ENCODE measurements at places on chromosomes 5 and 9.

DNA sequence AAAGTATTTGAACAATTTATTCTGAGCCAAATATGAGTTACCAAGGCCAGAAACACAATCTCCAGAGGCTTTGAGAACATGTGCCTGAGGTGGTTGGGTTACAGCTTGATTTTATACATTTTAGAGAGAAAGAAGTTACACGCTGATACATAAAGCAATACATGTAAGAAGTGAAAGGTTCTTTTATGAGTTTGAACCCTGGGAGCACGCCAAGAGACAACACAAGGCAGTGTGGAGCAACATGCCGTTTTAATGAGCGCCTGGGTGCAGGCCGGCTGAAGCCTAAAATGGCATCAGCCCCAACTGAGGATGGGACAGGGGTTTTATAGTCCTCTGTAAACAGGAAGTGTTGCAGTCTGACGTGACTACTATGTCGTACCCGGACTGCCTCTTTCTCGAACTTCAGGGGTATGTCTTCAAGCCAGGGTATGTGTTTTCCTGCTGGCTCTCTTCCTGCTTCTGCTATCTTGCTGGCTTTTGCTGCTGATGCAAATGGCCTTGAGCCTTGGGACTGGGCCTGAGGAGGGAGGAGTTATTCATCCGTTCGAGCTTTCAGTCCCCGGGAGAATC is 193.7 kb downstream of the CYLC2 start:
- no peak for DNase-seq

DNA sequence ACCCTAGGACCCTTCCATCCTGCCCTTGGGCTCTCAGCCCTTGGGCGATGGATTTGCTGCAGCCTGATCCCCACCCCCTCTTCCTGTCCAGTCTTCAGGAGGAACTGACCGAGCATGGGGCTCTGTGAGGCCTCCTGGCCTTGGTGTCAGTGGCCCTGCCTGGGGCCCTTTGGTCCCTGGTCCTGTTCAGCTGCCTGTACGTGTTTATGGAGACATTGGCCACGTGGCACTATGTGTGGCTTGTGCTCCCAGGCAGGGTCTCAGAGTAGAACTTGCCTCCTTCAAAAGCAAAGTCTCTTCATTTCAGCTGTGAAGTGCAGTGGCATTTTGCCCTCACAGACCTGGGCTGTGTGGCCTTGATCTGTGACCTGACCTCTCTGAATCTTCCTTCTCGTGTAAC is 11.1 kb downstream of the FCN2 start:
- no peak for DNase-seq

DNA sequence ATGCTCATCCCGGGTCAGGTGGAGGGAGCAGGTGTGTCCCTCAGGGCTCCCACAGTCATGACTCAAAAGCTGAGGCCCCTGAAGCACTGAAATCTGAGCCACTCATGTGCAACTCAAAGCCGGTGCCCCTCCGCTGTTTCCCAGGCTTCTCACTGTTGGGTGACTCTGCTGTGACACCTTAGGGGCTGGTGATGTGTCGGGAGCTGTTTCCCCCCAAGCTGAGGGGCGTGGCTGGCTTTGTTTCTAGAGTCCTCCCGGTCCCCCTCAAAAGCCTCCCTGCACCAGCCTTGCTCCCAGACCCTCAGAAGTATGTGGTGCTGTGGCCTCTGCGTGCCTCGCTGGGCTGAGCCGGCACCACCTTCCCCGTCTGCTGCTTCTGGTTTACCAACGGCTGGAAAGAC is 39.7 kb downstream of the PLPP7 start:
- DNase-seq: no peak

GRCh38 chr9:124285903-124286291 is 28.1 kb downstream of the NEK6 start:
- DNase-seq: no peak

- no peak for DNase-seq
Observed at GRCh38 chr5:155532621-155533311, 519.2 kb downstream of the KIF4B start.

DNA sequence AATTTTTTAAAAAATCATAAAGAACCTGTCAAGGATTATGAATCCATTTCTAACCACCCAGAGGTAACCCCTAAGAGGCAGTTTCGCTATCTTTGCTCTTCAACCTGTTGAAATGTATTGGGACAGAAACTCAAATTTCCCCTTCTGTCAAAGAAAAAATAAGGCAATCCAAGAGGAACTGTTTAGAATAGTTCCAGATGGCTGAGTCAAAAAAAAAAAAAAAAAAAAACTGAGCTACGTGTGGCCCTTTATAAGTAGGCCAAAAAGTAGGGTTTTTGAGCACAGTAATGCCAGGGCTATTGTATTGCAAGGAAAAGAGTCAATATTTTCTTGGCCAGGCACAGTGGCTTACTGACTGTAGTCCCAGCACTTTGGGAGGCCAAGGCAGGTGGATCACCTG is 94.9 kb downstream of the RAD23B start:
- DNase-seq: no peak

DNA sequence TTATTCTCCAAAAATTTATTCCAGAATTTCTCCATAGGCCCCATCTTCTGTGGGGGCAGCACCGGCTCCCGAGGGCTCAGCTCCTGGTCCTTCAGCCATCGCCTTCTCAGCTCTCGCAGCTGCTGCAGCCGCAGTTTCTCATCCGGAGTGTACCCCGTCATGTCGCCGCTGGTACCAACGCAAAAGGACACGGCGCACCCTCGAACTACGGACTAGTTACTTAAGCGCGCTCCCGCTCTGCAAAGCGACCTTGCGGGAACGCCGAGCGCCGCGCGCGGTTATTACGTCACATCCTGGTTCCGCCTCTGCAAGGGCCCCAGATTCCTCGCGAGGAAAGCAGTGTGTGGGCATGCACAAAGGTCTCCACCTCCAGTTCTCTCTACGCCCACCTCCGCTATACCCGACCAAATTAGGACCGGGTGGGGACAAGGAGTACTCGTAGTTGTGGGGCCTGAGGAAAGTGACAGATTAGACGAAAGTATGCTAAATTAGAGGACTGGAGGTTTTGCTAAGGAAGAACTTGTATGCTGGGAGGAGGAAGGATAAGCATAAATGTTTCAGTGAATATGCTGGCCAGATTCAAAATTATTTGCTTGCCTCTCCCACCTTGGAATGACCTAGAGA is at the start of gene NDUFB6:
Gene NDUFB6, minus strand, starts transcription at position 260 of the 624 bp plus-strand sequence. Its CDS starts 99 bp downstream, at position 161.
- DNase-seq: peak; percentile 83

DNA sequence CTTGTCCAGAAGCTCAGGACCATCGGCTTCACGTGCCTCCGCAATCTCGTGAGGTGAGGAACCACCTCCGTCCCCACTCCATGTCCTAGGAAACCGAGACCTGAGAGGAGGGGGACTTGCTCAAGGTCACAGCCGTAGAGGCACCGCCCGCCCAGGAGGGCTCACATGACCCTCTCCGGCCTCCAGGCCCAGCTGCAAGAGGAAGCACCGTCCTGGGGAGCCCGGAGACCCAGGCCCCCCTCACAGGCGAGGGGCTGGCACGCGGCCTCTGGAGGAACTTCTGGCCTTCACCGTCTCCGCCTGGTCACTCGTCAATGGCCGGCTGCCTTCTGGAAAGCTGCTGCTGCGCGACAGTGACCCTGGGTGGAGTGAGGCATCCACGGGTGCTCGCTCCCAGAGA is 24.2 kb downstream of the FAM78A start:
- no peak for DNase-seq

GRCh38 chr5:59591162-59591561 is 302.4 kb downstream of the PDE4D start:
- DNase-seq: no peak

DNA sequence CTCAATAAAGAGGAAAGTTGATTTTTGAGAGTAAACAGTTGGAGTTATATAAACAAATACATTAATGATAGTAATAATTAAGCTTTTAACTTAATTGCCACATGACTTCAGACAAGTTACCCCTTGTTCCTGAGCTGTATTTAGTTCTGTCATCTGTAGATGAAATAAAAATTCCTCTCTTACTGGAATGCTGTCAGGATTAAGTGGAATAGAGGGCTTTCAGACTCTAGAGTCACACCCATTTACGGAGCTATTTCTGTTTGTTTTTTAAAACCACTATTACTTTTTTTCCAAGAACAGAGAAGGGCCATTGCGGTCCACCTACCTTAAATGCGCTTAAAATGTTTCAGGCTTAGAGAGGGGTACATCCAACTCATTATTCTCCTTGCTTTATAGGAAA is 170.6 kb downstream of the CHSY3 start:
- no peak for DNase-seq

GRCh38 chr5:43564289-43564850 is 7.5 kb upstream of the PAIP1 start:
- no peak for DNase-seq

- no peak for DNase-seq
Observed at GRCh38 chr5:157682257-157682656, 10.9 kb downstream of the C5orf52 start.

- DNase-seq: no peak
Observed at GRCh38 chr5:137888466-137888862, 793 bp upstream of the PKD2L2 start.

DNA sequence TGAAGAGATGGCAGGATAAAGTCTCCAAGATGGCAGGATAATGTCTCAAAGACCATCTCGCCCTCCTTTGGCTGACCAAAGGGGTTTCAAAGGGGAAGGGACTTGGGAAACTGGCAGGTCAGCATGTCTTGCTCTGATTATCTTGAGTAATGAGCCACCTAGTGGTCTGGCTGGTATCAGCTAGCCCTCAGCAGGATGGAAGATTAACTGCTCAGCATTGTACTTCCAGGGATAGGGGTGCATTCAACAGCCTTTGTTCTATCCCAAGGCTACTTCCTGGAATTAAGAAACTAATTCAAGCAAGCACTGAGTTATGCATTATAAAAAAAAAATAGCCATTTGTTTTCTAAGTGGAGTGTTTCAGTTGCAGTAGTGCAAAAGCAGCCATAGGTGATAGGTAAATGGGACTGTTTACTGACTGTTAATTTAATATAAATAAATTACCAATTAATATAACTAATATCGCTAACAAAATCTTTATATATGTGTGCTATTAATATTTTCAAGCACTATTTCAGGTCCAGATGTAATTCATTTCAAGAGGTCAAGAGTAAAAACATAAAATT is 555.5 kb downstream of the CDH9 start:
- DNase-seq: peak; percentile 11

GRCh38 chr5:138986186-138986800 is 111.2 kb upstream of the LRRTM2 start:
- DNase-seq: no peak

DNA sequence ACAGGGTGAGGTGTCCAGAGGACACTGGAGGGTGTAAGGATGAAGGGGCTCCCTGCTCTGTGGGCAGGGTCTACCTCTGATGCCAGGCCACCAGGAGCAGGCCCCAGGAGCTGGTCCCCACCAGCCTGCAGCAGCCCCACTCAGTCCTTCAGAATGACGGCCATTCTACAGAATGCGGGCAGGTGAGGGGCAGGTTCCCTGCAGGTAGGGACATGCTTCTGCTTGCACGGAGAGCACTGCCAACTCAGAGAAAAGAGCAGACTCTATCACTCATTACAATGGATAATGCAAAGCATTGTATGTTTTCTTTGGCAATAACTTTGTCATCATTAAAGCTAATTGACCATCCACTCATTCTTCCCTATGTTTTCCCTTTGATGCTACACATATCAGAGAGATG is 39.0 kb downstream of the DDX31 start:
- DNase-seq: no peak

DNA sequence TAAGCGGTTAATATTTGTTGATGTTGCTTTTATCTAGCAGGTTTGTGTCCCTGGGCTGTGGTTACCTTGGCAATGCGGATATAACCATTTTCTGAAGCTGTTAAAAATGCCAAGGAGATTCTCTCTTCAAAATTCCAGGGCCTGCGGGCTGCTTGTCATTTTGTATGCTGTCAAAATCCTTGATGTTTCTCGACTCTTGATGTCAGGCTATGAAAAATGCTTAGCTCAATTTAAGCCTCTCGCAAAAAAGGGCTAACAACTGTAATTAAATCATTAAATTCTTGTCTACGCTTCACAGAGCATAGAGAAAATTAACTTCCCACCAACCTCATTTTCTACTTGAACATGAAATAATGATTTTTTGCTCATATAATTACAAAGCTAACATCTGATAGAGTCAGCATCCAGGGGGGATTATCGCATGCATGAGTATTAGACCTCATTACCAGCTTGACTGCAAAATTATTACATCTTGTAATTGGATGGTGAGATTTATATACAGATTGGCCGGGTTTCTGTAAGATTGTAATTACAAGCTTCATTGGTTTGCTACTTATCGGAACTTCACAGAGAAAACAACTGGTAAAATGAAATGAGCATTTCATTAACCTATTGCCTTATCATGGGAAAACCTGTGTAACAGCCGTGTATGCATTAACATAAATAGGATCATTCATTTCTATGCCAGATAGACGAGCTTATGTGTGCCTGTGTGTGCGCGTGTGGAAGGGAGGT is 83.1 kb upstream of the IRX1 start:
- no peak for DNase-seq

- no peak for DNase-seq
Observed at GRCh38 chr9:94935396-94935795, 208.9 kb downstream of the AOPEP start.

DNA sequence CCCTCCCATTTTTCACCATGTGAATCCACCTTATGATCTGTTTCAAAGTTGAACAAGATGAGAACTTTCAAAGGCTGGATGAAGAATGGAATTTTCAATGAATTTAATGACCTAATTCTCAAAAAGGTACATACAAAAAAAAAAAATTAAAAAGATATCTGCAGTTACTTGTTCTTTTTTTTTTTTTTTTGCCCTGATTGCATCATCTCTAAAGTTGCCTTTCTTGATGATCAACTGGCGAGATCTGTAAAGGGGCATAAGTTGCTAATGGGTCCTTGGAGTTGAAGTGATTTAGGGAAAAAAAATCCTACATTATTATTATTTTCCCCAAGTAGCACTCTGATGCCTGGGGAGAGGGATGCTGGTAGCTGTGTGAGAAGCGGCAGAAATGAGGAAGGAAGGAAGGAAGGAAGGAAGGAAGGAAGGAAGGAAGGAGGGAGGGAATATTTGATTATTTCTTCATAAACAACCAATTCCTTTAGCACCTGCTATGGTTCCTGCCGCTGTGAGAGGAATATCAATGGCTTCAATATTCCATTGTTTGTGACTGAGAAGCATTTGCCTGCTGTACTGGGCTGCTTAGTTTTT is 48.8 kb upstream of the CD180 start:
- no peak for DNase-seq

- DNase-seq: no peak
Observed at GRCh38 chr5:149702607-149702933, 27.5 kb upstream of the PPARGC1B start.

DNA sequence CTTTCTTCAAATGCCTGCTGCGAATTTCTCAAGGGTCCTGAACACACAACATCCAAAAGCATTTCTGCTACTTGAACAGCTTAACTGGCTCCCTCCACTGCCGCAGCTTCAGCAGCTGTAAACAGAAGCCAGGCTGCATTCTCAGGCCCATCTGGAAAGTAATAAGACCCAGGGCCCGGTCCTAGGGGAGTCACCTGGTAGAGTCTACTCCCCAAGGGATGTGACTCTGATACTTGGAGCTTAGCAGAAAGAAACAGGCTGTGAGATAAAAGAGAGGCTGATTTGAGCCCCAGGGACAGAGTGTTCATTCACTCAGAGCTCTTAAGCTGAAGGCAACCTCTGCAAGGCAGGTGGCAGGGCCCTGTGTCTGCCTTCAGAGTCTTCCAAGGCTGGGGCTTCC is 356.8 kb downstream of the SPOCK1 start:
- DNase-seq: no peak

Data from progenitor cell of endocrine pancreas (in vitro differentiated cells).